Esophagus mucosa (tissue), 1 donor: ENCODE measurements at places on chromosomes 7 and 10. TPM values are rescaled to one million over a fixed set of nuclear protein-coding genes. Genes with fewer than 3 reads are reported as not detected.

GRCh38 chr7:80647436-80647835 lies 9.0 kb downstream of the CD36 start:
- ATAC-seq: no peak

Gene PDE6C
- total RNA-seq: not detected

Gene CTAGE4
- 3.1 TPM for total RNA-seq

- no peak for ATAC-seq
Measured at GRCh38 chr10:74033702-74034101, 35.8 kb downstream of the VCL start.

Gene SAP25
- total RNA-seq: 0.32 TPM

GRCh38 chr10:102119417-102120141 lies 589 bp downstream of the LDB1 start:
- peak; percentile 5 for ATAC-seq

DNA sequence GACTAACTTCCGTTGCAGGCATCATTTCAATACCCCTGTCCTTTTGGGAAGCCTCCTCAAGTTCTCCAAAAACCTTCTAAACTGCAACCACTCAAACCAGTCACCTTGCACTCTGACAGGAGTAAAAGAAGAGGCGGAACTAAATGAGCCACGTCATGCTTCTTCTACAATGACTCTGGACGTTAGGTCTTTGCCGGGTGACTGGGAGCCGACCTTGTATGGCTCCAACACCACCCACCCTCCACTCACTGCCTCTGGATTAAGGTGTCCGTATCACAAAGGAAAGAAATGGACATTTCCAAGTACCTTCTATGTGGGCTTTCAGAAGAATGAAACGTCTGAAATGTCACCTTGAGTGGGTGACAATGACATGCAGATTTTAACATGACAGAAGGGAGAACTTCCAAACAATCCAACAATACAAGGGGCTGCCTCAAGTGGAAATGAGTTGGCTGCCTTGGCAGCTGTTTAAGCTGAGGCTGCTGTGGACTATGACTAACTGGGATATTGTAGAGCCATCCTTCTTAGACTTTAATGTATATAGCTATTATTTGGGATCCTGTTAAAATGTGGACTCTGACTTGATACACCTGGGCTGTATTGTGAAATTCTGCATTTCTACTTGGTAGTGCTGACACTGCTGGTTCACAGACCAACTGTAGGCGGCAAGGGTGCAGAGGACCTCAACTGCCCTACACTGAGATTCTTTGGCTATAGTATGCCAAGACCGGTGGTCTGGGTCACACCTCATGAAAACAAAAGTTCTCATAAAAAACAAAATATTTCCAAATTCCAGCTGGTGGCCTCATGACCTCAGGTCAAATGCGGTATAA lies 33.8 kb upstream of the PDLIM1 start:
- ATAC-seq: no peak

GRCh38 chr7:83429493-83429892 lies 219.4 kb downstream of the SEMA3E start:
- no peak for ATAC-seq

- ATAC-seq: no peak
Measured at GRCh38 chr10:28738200-28738599, 60.9 kb downstream of the BAMBI start.

DNA sequence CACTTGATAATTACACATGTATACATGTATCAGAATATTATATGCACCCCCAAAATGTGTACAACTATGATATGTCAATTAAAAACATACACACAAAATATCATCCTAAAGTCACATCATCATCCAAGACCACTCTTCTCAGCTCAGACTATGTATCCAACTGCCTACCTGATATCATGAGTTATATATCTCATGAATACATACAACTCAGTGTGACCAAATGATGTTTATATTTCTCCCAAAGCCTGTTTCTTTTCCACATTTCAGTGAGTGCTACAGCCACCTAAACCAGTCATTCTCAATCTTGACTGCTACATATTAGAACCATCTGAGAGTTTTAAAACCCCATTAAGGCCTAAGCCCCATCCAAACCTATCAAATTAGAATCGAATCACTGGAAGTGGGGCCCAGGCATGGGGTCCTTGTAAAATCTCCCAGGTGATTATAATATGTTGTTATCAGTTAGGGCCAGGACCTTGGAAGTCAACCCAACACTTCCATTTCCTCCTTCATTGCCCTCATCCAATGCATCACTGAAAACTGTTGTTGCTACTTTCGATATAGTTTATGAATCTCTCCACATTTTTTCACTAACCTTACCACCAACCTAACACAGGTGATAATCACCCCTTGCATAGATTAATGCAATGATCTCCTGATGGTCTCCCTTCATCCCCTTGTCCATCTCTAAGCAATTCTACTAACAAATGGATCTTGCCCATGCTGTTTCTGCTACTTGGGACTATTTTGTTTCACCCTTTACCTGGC lies 53.8 kb upstream of the ITGB8 start:
- no peak for ATAC-seq

DNA sequence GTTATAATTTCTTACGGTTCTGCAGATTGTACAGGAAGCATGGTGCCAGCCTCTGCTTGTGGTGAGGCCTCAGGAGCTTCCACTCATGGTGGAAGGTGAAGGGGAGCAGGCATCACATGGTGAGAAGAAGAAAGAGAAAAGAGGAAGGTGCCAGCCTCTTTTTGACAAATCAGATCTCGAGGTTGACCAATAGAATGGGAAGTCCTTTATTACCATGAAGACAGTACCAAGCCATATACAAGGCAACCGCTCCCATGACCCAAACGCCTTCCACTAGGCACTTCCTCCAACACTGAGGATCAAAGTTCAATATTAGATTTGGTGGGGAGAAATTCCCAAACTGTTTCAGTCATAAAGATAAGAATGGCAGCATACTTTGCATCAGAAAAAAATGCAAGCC lies 502.8 kb downstream of the GLRX3 start:
- ATAC-seq: no peak

DNA sequence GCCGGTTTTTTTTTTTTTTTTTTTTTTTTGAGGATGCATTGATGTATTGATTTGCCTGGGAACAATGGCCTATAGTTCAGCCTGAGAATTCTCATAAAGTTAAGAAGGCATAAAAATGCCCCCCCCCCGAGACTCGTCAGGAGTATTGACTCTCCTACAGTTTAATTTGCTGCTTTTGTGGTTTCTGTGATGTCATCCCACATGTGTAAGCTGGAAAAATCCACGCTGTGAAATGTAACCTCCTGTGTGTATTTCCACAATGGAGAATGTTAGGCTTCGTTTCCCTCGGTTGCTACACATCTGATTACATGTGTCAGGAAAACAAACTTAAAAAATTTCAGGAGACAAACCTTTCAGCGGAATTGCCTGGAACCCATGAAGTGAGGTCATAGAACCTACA lies 117.9 kb downstream of the FANK1 start:
- no peak for ATAC-seq

GRCh38 chr7:5143935-5144903 lies 45.8 kb upstream of the WIPI2 start:
- peak; percentile 57 for ATAC-seq
